Smooth muscle cell of the pulmonary artery (primary cell): ENCODE measurements at places on chromosomes 1 and 21. TPM values are rescaled to one million over a fixed set of nuclear protein-coding genes. Genes with fewer than 3 reads are reported as not detected.

Gene C1orf87
- not detected in 2 replicates for total RNA-seq

Gene NFASC
- total RNA-seq, result 42.0 and 47.6 TPM in 2 replicates

Gene ADAMTS4
- total RNA-seq, result 2.1 and 14.7 TPM in 2 replicates

Gene TPRG1L
- 34.6 and 36.2 TPM in 2 replicates for total RNA-seq

Gene BTBD8
- total RNA-seq, result 2.1 and 6.9 TPM in 2 replicates

Gene SLC5A3
- total RNA-seq, result 38.0 and 51.0 TPM in 2 replicates

Gene ARHGAP30
- not detected in 2 replicates for total RNA-seq

Gene NCAM2
- 3.1 and 9.1 TPM in 2 replicates for total RNA-seq

Gene TMEM269
- 0.03 and 0.07 TPM in 2 replicates for total RNA-seq

Gene SELL
- 0.39 TPM in 1 of 2 replicates, not detected in the other for total RNA-seq

Gene OLFML2B
- 2.2 and 19.4 TPM in 2 replicates for total RNA-seq

Gene C1orf226
- total RNA-seq, result 0.07 and 0.13 TPM in 2 replicates

Gene S100A16
- total RNA-seq, result 92.6 and 247 TPM in 2 replicates

Gene OR2T35
- not detected in 2 replicates for total RNA-seq

Gene FAM163A
- total RNA-seq, result under 0.01 TPM in 1 of 2 replicates, not detected in the other

Gene RNU1-1
- under 0.01 TPM in 2 replicates for total RNA-seq

Gene NPL
- total RNA-seq, result 4.5 and 4.6 TPM in 2 replicates

Gene KIF26B
- 18.3 and 27.0 TPM in 2 replicates for total RNA-seq

Gene MAB21L3
- 0.03 and 0.07 TPM in 2 replicates for total RNA-seq

Gene DCST1
- not detected in 2 replicates for total RNA-seq

Gene EDN2
- not detected in 2 replicates for total RNA-seq

Gene OPTC
- not detected in 2 replicates for total RNA-seq

Gene NBPF6
- total RNA-seq, result 0.07 and 0.10 TPM in 2 replicates

Gene FAM110D
- total RNA-seq, result not detected in 2 replicates

Gene MIGA1
- 19.6 and 20.3 TPM in 2 replicates for total RNA-seq

Gene DFFB
- 6.3 and 7.5 TPM in 2 replicates for total RNA-seq

Gene CCDC27
- not detected in 2 replicates for total RNA-seq

Gene MMP23B
- 3.8 and 8.2 TPM in 2 replicates for total RNA-seq

Gene PLA2G2C
- total RNA-seq, result not detected in 2 replicates

Gene EDARADD
- total RNA-seq, result 0.07 TPM in 1 of 2 replicates, not detected in the other

Gene S100A3
- 1.7 and 4.4 TPM in 2 replicates for total RNA-seq

Gene UBR4
- 169 and 193 TPM in 2 replicates for total RNA-seq

Gene RIMS3
- 0.86 and 1.8 TPM in 2 replicates for total RNA-seq

Gene LCE3D
- total RNA-seq, result not detected in 2 replicates

Gene RER1
- total RNA-seq, result 112 TPM in 2 replicates

Gene CADM3
- 0.07 and 0.33 TPM in 2 replicates for total RNA-seq

Gene SYT14
- total RNA-seq, result 0.13 and 9.1 TPM in 2 replicates

Gene PEAR1
- total RNA-seq, result 12.7 and 15.9 TPM in 2 replicates

Gene CFAP141
- not detected in 2 replicates for total RNA-seq

Gene IL19
- not detected in 2 replicates for total RNA-seq

Gene AGBL4
- total RNA-seq, result not detected in 2 replicates

Gene TMEM35B
- 35.1 and 35.3 TPM in 2 replicates for total RNA-seq

Gene CHI3L2
- total RNA-seq, result 6.0 and 13.9 TPM in 2 replicates

Gene HSD3B1
- not detected in 2 replicates for total RNA-seq

Gene TRIM63
- 0.07 and 0.30 TPM in 2 replicates for total RNA-seq

Gene TNNI3K
- not detected in 2 replicates for total RNA-seq

Gene KCNE2
- total RNA-seq, result not detected in 2 replicates

Gene EVA1B
- 130 and 131 TPM in 2 replicates for total RNA-seq

Gene SUSD4
- total RNA-seq, result 0.17 TPM in 1 of 2 replicates, not detected in the other
